NCI-H460 (cell line): ENCODE measurements at places on chromosomes 2 and 18. TPM values are rescaled to one million over a fixed set of nuclear protein-coding genes. Genes with fewer than 3 reads are reported as not detected.

TLX2 gene
- total RNA-seq, result 0.40 and 0.43 TPM in 2 replicates

NGEF gene
- total RNA-seq, result 3.2 and 3.4 TPM in 2 replicates

FHOD3 gene
- 17.5 and 23.1 TPM in 2 replicates for total RNA-seq

NTSR2 gene
- total RNA-seq, result not detected in 2 replicates

RGPD6 gene
- total RNA-seq, result 18.0 and 20.6 TPM in 2 replicates

CHST9 gene
- total RNA-seq, result not detected in 2 replicates

ADAM23 gene
- total RNA-seq, result 17.6 and 24.6 TPM in 2 replicates

COA5 gene
- 47.7 and 49.3 TPM in 2 replicates for total RNA-seq

SNTG2 gene
- 0.12 TPM in 1 of 2 replicates, not detected in the other for total RNA-seq

NDC80 gene
- 32.3 and 36.9 TPM in 2 replicates for total RNA-seq

GLI2 gene
- 1.9 and 7.9 TPM in 2 replicates for total RNA-seq

ANKRD62 gene
- total RNA-seq, result not detected in 2 replicates

FKBP7 gene
- total RNA-seq, result 13.0 and 18.9 TPM in 2 replicates
